Activated T-cell treated with anti-CD3 and anti-CD28 coated beads, Interleukin-2, amount 50 U/mL, for 72 hours (primary cell): ENCODE measurements at places on chromosomes 6 and 20. TPM values are rescaled to one million over a fixed set of nuclear protein-coding genes. Genes with fewer than 3 reads are reported as not detected.
A peak's percentile ranks its signal among the peaks of the same experiment; 100 is the strongest.

DNA sequence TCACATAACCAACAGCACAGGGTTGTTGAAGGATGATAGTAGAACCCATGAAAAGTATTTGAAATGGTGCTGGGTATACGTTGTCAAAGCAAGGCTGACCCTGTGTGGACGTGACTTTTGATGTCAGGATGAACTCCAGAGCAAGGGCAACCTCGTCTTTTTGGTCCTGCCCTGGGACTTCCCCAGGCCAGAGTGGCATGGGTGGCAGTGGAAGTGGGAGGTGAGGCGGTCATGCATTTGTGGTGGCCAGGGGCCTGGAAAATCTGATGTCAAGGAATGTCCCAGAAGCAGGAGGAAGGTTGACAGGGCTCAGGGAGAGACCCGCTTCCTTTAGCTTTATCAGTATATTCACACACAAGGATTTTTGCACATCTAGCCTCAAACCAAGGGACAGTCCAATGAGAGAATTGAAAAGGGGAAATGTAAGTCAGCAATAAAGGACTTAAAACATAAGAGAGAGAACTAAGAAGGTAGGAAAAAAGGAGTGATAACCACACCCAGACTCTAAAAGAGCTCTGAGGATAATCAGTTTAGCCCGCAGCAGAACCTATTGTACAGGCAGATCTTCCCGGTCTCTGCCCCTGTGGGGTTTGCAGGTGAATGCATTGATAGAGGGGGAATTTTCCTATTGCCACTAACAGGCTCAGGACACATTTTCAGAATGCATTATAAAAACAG, 98.8 kb upstream of the HDGFL1 start:
- DNase-seq: no peak

- no peak for DNase-seq
These were observed 122.4 kb downstream of the RIN2 start for GRCh38 chr20:19880256-19881079.

GRCh38 chr6:35192301-35192860, 21.4 kb upstream of the SCUBE3 start:
- DNase-seq: no peak

DNA sequence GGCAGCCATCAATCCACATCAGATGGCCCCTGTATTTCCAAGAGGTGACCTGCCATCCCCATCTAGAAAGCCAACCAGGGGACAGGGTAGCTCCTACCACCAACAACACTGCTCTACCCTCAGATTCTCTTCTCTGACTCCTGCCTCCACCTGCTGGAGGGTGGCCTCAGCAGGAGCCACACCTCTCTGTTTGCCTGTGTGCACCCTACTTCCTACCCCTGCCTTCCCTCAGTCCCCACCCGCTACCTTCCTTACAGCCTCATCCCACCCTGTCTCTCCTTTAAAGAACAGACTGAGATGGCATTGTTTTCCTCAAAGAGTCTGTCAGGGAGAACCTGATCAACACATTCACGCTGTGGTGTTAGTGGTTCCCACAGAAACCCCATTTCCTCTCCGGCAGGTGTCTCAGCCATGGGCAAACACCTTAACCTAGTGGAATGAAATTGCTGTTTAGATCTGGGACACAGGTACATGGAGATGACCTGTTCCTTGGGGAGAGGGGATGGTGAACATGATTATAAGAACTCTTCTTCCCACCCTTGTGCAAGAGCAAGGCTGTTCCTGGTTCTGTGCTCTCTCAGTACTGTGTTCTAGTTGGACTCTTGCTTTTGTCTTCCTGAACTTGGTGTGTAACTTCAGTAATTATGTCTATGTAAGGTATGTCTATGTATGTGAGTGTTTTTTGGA, 1.8 kb downstream of the ENTPD6 start:
- DNase-seq: peak; percentile 44

- DNase-seq: no peak
These were observed 411 bp upstream of the SCUBE3 start for GRCh38 chr6:35213298-35213791.

GRCh38 chr6:157433678-157434081, 52.7 kb downstream of the ZDHHC14 start:
- DNase-seq: no peak

DNA sequence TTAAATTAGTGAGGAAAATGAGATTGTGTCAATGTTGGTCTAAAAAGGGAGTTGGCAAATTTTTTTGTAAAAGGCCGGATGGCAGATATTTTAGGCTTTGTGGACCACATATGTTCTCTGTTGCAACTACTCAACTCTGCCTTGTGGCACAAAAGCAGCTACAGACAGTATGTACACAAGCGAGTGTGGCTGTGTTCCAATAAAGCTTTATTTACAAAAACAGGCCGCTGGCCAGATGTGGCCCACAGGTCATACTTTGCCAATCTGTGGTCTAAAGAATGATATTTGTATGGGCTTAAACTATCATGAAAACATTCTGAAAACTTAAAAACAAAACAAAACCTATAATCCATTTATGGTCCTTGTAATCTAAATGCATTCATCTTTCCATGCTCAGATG, 228.3 kb downstream of the CLIC5 start:
- no peak for DNase-seq

DNA sequence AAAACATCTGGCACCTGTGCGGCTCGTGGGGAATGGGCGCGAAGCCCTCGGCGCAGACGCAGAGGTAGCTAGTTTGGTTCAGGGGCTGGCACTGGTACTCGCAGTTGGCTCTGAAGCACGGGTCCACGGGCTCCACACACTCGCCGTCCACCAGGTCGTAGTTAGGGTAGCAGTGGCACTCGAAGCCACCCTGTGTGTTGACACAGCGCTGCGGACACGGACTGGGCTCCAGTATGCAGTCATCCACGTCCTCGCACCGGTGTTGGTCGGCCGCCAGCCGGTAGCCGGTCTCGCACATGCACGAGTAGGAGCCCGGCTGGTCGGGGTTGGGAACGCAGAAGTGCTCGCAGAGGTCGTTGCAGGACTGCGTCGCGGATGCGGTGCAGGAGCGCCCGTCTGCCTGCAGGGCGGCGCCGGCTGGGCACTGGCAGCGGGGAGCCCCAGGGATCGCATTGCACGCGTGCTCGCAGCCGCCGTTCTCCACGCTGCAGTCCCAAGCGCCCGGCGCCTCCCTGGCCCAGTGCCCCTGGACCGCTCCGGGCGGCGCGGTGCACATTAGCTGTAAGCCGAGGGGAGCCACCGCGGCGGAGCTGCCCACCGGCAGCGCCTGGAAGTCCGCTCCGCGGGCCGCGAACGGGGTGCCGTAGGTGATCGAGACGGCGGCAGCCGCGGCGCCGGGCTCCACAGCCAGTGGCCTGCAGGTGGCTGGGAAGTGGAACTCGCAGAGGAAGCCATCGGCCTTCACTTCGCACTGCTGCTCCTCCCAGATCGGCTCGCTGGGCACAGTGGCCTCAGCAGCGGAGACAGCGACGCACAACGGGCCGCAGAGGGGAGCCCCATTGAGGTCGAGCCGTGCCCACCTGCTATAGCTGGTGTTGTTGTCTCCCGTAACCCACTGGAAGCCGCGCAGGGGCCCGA, 930 bp downstream of the THBD start:
- peak; percentile 49 for DNase-seq

DNA sequence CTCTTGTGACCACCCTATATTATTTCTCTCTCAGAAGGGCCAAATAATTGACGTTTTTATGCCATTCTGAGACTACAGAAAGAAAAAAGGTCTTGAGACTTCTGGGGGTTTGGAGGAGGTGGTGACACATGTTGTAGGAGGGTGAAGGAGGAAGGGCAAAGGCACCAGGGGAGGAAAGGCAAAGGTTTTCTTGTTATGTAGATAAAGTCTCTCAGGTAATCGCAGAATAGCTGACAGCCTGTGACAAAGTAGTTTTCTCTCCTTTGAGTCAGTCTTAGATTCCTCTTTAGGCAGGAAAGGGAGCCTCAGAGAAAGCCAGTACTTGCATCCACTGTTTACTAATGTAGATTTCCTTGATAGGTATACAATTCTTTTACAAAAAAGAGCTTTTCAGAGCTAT, 23.6 kb downstream of the OR2B2 start:
- no peak for DNase-seq

- no peak for DNase-seq
These were observed 92.5 kb downstream of the PREP start for GRCh38 chr6:105310371-105310770.

Gene RNF144B
- total RNA-seq: 11.9 TPM

Gene HACE1
- total RNA-seq: 22.5 TPM

Gene RAET1E
- not detected for total RNA-seq

Gene FABP7
- total RNA-seq: not detected

Gene NR2E1
- total RNA-seq: not detected

Gene HTR1B
- not detected for total RNA-seq
